COR-L47 (cell line): ENCODE measurements at places on chromosomes 7 and 10.

DNA sequence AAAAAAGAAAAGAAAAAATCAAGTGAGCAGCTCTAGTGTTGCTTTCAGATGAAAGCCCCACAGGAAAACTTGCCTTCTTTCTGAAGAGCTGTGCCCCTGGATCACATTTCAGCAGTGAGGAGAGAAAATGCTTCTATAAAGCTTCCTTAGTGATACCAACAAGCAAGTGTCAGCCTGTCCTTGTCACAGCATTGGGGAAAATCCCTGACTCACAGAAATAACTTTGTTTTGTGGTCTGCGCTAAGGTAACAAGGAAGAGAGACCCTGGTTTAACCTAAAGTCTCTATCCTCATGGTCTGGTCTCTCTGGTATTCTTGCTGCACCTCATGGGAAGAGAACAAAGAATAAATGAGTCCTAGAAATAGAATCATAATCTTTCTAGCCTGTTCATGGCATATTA, 885.2 kb upstream of the SORCS1 start:
- DNase-seq = no peak

GRCh38 chr10:98419469-98420261, 4.7 kb upstream of the PYROXD2 start:
- DNase-seq = no peak

DNA sequence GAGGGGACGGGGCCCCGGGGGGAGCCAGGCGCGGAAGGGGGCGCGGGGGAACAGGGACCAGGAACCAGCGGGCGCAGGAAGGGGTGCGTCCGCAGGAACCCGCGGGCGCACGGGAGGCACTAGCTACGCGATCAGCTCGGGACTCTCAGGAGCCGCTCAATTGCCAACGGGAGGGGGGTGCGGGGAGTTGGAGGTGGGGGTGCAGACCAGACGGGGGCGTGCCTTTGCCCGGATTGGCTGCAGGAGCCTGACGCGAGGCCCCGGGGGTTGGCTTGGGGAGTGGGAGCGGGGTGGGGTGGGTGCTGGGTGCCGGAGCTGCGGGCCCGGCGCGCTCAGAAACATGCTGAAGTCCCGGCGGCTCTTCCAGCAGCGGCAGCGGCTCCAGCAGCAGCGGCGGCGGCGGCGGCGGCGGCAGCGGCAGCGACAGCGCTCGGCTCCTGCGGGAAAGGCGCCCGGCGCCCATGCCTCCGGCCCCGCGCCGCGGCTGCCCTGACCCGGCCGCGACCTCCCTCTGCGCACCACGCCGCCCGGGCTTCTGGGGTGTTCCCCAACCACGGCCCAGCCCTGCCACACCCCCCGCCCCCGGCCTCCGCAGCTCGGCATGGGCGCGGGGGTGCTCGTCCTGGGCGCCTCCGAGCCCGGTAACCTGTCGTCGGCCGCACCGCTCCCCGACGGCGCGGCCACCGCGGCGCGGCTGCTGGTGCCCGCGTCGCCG, at the start of gene ADRB1:
Gene ADRB1, plus strand, starts transcription at position 335 of the 715 bp plus-strand sequence. Its CDS starts 267 bp downstream, at position 602.
- peak; percentile 65 for DNase-seq

GRCh38 chr7:11701829-11702560, 130.0 kb downstream of the THSD7A start:
- no peak for DNase-seq

DNA sequence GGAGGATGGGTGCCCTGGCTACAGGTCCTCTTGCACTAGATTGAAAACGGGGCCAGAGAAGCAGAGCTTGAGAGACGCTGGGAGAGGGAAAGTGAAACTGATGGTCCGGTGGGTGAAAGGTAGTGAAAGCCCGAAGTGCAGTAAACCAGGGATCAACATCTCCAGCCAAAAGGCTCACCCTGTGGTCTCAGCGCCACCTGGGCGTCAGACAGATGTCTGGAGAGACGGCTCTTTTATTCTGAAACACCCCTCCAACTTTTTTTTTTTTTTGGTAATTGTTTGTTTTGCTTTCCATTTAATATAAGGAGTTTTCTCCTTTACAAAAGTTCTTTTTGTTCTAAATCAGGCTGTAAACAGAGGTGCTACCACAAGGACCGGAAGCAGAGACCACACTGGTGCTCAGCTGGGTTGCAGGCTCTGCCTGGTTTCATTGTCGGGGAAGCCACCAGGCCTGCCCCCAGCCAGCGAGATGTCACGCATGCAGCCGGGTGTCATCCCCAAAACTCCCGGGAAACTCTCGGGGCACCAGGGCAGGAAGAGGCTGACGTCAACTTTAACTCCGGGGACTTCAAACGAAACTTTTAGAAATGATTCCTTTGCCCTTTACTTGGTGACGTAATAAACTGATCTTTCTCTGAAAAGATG, 11.2 kb downstream of the IL2RA start:
- peak; percentile 21 for DNase-seq

- DNase-seq = no peak
Observed at GRCh38 chr7:151491859-151492258, 27.8 kb downstream of the RHEB start.

DNA sequence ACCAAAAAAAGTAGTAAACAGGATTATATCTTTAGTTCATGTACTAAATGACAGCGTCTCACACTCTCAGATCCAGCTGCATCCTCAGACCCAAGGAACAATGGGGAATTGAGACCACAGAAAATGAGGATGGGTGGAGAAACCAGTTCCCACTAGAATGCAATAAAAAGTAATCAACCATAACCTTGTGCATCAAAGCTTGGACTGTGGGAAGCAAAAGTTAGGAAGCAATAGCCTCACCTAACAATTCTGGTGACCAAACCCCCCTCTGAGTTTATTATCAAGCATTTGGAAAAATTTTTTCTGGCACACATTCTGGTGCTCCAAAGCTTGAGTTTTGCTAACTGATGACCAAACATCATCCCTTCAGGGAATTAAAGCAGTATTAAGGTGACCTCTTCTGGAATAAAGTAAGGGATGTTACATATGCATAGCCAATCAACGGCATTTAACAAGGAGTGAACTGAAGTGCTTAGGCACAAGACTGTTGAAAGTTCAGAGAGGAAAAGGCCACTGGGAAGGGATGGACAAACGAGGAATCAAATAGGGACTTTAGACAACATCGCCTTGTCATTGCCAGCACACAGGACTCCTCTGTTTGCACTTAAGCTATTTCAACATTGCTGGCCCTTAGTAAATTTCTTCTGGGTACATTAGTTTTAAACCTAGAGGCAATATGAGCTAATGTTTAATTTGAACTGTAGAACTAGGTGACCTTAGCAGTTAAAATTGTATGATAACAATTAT, 1.2 kb upstream of the MAT1A start:
- no peak for DNase-seq

DNA sequence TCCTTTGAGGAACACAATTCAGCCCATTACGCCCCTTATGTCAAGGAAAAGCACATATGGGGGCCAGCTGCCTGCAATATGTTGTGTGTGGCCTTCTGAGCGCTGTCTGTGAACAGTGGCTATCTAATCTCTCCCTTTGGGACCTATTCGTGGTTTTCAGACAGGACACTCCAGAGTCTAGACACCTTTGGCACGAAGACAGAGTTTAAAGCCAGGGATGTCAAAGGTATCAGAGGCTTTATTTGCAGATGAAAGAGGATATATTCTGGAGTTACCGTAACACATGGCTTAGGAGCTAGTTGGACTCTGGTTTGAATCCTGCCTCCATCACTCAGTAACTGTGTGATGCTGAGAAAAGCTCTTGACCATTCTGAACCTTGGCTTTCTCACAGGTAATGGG, 14.8 kb upstream of the EEPD1 start:
- DNase-seq = no peak

- no peak for DNase-seq
Observed at GRCh38 chr7:114760477-114760876, 161.4 kb upstream of the MDFIC start.

GRCh38 chr7:154911411-154911810, 91.5 kb downstream of the PAXIP1 start:
- DNase-seq = no peak

DNA sequence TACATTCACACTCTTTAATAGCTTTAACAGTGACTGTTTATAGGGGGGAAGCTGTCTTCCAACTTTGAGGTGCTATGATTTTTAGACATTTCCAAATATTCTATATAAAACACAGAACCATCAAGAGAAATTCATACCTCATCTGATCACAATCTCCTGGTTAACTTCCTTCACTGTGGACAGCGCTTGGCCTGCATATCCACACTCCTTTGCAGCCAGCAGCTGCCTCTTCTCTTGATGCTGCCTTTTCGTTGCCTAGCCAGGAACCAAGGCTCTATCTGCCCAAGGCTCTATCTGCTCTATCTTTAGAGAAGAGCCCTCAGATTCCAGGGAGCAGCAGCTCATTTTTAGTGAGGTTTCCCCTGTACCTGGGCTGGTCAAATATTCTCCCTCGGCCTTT, 252.0 kb downstream of the PTEN start:
- DNase-seq = no peak

DNA sequence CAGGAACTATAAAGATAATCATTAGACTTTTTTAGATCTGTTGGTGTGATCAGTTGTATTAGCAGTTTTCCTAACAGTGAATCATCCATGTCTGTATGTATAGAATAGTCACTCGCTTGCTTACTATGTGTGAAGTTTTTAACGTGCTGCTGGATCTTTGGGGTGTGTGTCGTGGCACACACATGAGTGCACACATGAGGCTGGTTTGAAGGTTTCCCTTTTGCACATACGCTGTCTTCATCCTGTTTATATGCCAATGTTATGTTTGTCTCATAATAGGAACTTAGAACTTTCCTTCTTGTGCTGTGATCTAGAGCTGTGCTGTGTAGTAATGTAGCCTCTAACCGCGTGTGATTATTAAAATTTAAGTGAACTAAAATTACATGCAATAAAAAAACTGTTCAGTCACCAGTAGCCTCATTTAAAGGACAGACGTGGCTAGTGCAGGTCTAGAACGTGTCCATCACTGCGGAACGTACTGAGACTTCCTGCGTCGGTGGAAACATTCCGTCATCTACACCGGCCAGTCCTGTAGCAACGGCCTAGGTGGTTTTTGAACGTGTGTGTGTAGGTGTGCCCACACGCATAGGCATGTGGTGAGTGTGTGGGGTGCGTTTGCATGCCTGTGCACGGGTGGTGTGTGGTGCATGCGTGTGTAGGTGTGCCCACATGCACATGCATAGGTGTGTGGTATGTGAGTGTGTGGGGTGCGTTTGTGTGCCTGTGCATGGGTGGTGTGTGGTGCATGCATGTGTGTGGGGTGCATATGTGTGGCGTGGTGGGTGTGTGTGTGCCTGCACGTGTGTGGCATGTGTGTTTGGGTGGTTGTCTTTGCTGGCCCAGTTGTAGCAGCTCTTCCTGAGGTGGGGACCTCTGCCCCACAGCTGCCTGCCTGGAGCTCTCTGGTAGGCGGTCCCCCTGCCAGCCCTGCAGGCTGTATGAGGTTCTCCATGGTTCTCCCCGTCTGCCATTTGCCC, 56.6 kb downstream of the INPP5A start:
- no peak for DNase-seq

DNA sequence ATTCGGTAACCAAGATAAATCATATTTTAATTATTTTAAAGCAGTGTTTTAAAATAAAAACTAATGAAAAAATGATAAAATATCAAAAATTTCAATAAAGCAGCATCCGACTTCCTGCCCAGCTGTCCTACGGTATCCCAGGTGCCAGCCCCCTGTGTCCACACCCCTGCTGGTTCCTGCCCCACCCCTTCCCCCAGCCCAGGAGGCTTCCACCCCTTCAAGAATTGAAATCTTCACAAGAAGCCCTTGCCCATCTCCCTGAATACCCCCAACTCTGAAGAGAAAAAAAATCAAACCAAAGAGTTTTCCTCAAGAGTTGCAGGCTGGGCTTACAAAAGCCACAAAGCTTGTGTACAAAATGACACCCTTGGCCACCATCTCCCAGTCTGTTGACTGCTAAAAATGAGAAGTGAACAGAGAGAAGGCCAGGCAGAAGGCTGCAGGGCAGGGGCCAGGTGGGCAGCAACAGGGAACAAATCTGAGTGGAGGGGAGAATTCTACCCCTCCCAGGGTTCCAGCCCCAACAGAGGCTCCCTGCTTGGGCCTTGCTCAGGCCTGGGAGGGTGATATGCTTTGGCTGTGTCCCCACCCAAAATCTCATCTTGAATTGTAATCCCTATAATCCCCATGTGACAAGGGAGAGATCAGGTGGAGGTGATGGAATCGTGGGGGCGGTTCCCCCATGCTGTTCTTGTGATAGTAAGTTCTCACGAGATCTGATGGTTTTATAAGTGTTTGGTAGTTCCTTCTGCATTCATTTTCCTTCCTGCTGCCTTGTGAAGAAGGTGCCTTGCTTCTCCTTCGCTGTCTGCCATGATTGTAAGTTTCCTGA, 14.5 kb downstream of the GPRIN2 start:
- no peak for DNase-seq

- DNase-seq = peak; percentile 37
Observed at GRCh38 chr10:97759158-97759887, 12.5 kb downstream of the SFRP5 start.

DNA sequence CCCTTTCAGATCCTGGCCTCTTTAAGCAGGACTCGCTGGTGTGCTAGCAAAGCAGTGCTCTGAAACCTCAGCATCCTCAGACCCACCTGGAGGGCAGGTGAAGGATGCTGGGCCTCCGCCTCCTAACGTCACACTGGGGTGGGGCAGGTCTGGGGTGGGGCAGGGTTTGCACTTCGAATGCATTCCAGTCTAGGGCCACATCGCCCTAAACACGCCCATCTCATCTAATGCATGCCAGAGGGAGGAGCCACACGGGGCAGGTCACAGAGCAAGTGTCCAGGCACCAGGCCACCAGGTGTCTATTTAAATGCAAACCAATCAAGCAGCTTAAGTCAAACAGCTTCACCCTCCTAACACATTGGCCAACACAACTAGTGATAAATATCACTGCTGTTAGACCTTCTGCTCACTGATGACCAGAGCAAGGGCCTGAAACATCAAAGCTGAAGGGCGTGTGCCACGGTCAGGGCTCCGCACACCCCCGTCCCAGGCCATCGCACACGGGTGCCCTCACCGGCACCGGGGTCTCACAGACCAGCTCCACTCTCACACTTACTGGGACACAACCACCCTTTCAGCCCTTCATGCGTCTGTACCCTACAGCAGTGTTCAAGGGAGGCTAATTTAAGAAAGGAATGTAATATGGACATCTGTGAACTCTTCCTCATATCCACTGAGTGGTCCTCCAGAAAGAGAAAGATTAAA, 47.1 kb downstream of the DIP2C start:
- no peak for DNase-seq

GRCh38 chr10:46239993-46240683, 46.7 kb upstream of the ANTXRL start:
- no peak for DNase-seq

DNA sequence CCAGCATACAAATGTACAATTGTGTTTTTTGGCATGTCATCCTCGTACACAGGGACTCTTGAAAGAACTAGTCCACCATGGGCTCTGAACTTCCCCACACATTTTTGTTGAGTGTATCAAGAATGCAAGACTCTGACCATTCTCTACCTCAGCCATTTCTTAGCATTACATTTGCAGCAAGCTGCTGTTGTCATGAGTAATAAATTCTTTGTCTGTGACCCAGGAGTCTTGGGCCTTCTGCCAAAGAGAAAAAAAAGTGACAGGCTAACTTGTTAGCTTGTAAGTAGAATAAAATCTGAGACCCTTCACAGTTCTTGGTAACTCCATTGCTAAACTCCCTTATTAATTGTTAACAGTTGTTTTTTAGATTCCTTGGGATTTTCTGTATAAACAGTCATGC, 542.3 kb upstream of the MBL2 start:
- DNase-seq = peak; percentile 19

- DNase-seq = no peak
Observed at GRCh38 chr10:52801947-52802346, 29.4 kb upstream of the MBL2 start.
